ENCODE measurements at places on chromosomes 1 and 21. TPM values are rescaled to one million over a fixed set of nuclear protein-coding genes. Genes with fewer than 3 reads are reported as not detected.

GRCh38 chr1:95254959-95255358, 20.9 kb downstream of the RWDD3 start:
- no peak overlapping the region for H3K27ac ChIP-seq
- H3K27me3 ChIP-seq: no peaks in the 10 kb centered on the region
- H3K4me1 ChIP-seq: no peaks in the 10 kb centered on the region
- no peak for DNase-seq

DNA sequence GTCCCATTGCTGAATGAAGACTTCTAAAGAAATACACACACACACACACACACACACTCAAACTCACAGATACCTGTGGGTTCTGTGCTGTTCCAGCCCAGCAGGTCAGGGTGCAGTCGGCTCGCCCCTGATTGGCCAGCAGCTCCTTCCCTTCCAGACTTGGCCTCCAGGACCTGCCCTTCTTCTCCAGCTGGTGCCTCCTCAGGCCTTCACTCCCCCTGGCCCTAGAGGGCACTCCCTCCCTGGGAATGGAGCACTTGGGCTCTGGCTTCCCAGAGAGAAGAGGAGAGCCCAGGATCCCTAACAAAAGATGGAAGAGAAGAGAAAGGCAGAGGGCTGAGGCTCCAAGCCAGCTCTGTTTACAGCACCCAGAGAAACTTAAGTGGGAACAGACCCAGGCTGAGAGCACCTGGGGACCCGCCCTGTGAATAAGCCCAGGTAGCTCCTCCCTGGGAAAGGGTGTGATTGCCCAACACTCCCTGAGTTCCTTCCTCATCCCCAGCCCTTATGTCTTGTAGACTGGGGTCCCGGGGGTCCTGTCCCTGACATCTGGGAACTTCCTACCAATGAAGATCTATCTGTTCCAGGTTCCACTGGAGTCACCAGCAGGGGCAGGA, at the start of gene PGLYRP3:
Gene PGLYRP3 (minus strand): TSS at position 383 of the 617 bp plus-strand sequence. CDS start 2,287 bp downstream, outside the sequence.
- H3K36me3 ChIP-seq: no peaks in the 10 kb centered on the region
- no peak within 1 kb of the TSS for H3K4me3 ChIP-seq
- no peaks in the 10 kb centered on the region for H3K4me1 ChIP-seq
- no peaks in the 10 kb centered on the region for H3K27me3 ChIP-seq
- H3K27ac ChIP-seq: no peak within 1 kb of the TSS

GRCh38 chr1:219782311-219782710, 146.0 kb downstream of the SLC30A10 start:
- H3K4me1 ChIP-seq: no peaks in the 10 kb centered on the region
- no peak overlapping the region for H3K27ac ChIP-seq
- H3K4me3 ChIP-seq: no peak overlapping the region
- H3K27me3 ChIP-seq: no peaks in the 10 kb centered on the region

DNA sequence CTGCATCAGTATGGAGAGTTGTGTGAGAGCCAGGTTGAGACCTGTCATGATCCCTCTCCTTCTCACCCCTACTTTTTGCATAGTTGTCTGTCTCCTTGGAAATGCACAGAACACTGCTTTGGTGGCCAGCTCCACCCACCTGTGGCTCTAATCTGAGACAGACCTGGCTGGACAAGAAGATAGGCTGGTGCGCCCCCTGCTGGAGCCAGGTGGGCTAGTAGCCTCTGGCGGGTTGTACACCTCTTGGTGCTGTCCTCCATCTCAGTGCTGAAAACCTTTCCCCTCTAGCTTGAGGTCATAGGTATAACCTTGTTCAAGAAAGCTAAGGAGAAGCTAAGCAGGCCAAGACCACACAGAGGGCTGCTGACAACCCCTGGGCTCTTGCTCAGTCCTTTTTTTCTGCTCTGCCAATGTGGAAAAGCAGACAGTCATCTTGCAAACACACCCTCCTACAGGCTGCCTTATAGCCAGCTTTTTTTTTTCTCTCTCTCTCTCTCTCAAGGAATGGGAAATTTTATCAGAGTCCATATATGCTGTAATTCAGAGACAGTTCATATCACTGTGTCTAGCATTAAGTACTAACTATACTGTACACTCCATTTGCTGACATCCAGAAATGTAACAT, 58.8 kb upstream of the SPATA6 start:
- no peak overlapping the region for H3K4me3 ChIP-seq
- no peak for DNase-seq
- H3K36me3 ChIP-seq: no peaks in the 10 kb centered on the region
- no peaks in the 10 kb centered on the region for H3K4me1 ChIP-seq

GRCh38 chr1:121458291-121459048, 273.7 kb downstream of the SRGAP2C start:
- H3K4me3 ChIP-seq: no peak overlapping the region
- H3K4me1 ChIP-seq: no peaks in the 10 kb centered on the region
- no peak for DNase-seq
- no peaks in the 10 kb centered on the region for H3K27me3 ChIP-seq
- no peaks in the 10 kb centered on the region for H3K36me3 ChIP-seq
- no peak overlapping the region for H3K27ac ChIP-seq

DNA sequence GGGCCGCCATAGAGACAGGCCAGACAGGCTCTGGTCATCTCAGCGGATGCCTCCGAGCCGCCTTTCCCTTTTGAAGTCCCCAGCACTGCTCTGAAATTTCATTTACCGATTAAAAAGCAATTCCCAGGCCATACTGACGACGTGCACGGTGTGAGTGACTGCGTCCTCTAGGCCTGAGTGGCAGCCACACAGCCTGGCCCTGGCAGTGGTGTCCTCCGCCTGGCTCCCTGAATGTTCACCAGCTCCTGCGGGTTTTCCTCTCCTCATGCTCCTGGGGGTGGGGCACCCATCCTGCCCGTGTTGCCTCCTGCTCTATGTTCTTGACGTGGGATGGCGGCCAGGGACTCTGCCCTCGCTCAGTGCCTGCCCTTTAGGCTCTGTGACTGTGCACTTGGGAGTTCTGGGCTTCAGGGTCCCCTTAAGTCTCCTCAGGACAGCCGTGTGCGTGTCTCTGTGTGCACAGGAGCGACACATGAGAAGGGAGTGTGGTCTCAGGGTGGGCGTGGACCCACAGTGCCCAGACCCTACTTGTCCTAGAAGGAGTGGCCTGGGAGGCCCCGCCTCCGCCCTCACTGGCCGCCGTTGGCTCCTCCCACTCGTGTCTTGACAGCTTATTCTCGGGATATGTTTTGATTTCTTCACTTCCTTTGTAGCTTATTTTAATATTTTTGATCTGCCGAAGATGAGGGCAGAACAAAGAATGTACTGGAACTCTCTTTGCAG, 3.6 kb downstream of the SKI start:
- H3K27me3 ChIP-seq: no peaks in the 10 kb centered on the region
- H3K4me1 ChIP-seq: peaks cover 29% of the 10 kb centered on the region
- peak overlapping the region; percentile 80 for H3K4me3 ChIP-seq
- peak overlapping the region; percentile 88 for H3K27ac ChIP-seq
- no peak for DNase-seq

GRCh38 chr1:30407865-30408580, 315.4 kb downstream of the MATN1 start:
- no peaks in the 10 kb centered on the region for H3K27me3 ChIP-seq
- no peak overlapping the region for H3K4me3 ChIP-seq
- H3K4me1 ChIP-seq: no peaks in the 10 kb centered on the region
- H3K27ac ChIP-seq: no peak overlapping the region
- peak; percentile 33 for DNase-seq
- H3K36me3 ChIP-seq: no peaks in the 10 kb centered on the region

DNA sequence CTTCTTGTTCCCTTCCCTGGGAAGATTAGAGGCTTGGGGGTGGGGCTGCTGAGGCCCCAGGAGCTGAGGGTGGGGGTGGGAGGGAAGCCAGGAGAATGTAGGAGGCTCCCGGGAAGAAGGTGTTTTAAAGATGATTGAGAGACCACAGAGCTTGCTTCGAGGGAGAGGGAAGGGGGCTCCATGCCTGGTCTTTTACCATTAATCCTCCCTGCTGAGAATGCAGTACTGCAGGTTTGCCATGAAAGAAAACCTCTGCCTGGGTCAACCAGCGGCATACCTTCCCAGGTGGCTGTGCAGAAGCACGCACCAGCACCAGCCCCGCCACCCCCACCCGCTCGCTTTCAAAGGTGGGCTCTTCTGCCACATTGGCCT, 15.4 kb downstream of the ABCA4 start:
- H3K4me1 ChIP-seq: peaks cover 10% of the 10 kb centered on the region
- no peaks in the 10 kb centered on the region for H3K27me3 ChIP-seq
- no peaks in the 10 kb centered on the region for H3K36me3 ChIP-seq
- DNase-seq: no peak

DNA sequence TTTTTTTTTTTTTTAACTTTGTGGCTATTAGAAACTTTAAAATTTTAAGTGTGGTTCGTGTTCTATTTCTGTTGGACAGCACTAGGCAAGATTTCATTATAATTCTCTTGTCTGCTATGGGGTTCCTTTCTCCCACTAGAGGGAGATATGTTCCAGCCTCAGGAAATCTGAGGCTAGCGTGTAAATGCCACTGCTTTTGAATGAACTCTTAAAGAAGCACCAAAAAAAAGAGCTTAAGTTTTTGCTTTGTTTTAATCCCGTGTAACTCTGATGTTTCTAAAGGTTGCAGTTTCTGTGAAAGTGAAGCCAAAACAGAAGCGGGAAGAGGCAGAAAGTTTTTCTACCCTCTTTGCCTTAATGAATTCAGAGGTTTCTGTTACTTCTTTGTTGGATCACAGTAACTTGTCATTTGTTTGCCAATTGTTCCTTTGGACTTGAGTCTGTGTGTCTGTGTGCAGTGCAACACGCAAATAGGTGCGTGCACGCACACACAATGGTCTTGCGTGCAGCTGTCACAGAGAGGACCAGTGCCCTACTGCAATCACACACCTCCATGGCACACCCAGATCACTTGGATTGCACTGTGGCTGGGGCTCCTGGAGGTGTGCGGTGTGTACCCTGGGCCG, 32.3 kb downstream of the HHAT start:
- H3K27me3 ChIP-seq: no peaks in the 10 kb centered on the region
- no peak for DNase-seq
- H3K4me3 ChIP-seq: no peak overlapping the region

- no peaks in the 10 kb centered on the region for H3K36me3 ChIP-seq
- DNase-seq: no peak
- no peak overlapping the region for H3K4me3 ChIP-seq
- H3K27ac ChIP-seq: peak overlapping the region; percentile 77
- no peaks in the 10 kb centered on the region for H3K27me3 ChIP-seq
These were observed 3.7 kb upstream of the SLC1A7 start for GRCh38 chr1:53145942-53146708.

DNA sequence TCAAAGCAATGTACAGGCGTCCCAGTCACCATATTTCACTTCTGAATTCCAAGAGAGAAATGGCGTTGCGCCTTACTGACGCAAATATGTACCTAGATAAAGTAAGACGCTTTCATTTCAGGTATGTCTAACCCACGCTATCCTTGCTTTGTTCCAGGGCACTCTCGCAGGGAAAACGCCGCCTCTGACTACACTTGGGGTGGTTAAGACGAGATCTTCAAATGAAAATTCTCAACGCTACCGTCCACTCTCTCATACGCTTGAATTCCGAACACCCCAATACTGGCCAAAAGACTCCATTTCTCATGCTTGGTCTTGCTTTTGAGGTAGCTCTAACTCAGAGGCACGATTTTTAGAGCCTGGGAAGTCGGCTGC, 736 bp upstream of the ZMPSTE24 start:
- peaks cover 7% of the 10 kb centered on the region for H3K4me1 ChIP-seq
- H3K27me3 ChIP-seq: no peaks in the 10 kb centered on the region
- no peaks in the 10 kb centered on the region for H3K36me3 ChIP-seq
- peak overlapping the region; percentile 83 for H3K4me3 ChIP-seq

DNA sequence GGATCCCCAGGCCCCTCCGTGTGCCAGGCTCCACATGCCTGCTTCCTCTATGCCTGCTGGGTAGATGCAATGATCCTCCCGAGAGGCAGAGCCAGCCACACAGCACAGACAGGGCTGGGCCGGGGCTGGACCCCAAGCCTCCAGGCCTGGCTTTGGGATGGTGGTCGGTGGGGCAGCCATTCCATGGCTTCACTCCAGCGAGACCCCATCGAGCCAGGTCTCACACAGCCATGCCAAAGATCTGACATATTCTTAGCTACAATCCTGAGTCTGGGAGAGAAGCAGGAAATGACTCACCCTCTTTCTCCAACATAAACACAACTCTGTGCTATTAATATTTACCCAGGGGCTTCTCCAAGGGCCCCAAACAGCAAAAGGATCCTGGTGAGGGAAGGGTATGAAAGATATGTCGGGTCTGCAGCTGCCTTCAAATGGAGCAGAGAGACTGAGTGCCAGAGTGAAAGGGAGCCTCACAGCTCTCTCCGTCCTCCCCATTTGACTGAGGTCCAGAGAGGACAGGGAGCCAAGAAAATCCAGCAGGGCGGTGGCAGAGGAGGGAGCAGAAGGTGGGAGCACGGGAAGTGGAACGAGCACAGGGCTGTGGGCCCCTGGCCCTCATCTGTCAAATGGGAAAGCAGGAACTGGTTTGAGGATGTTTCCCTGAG, 639.5 kb downstream of the MATN1 start:
- no peaks in the 10 kb centered on the region for H3K36me3 ChIP-seq
- peak overlapping the region; percentile 60 for H3K27ac ChIP-seq
- H3K4me1 ChIP-seq: peaks cover 4% of the 10 kb centered on the region
- DNase-seq: no peak
- H3K4me3 ChIP-seq: no peak overlapping the region
- H3K27me3 ChIP-seq: peaks cover 4% of the 10 kb centered on the region

DNA sequence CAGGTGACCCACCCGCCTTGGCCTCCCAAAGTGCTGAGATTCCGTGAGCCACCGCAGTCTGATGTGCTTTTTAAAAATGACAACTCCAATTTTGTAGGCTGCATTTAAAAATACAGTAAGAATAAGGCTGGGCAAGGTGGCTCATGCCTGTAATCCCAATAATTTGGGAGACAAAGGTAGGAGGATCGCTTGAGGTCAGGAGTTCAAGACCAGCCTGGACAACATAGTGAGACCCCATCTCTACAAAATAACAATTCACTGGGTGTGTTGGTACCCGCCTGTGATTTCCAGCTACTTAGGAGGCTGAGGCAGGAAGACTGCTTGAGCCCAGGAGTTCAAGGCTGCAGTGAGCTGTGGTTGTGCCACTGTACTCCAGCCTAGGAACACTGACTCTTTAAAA, 23.4 kb downstream of the SLC19A2 start:
- DNase-seq: no peak
- no peak overlapping the region for H3K27ac ChIP-seq
- H3K36me3 ChIP-seq: peaks cover 3% of the 10 kb centered on the region
- H3K4me3 ChIP-seq: no peak overlapping the region
- no peaks in the 10 kb centered on the region for H3K27me3 ChIP-seq

GRCh38 chr1:102174259-102174863, 177.6 kb upstream of the OLFM3 start:
- no peak overlapping the region for H3K27ac ChIP-seq
- no peaks in the 10 kb centered on the region for H3K27me3 ChIP-seq
- no peak overlapping the region for H3K4me3 ChIP-seq
- DNase-seq: no peak
- H3K36me3 ChIP-seq: no peaks in the 10 kb centered on the region
- no peaks in the 10 kb centered on the region for H3K4me1 ChIP-seq

TP53BP2 gene
- total RNA-seq: 38.0 TPM

KCNT2 gene
- 3.7 TPM for total RNA-seq

CD58 gene
- total RNA-seq: 22.0 TPM

SNAP47 gene
- 28.3 TPM for total RNA-seq

ZNF593OS gene
- total RNA-seq: not detected

TAS1R1 gene
- total RNA-seq: not detected

TMPRSS15 gene
- total RNA-seq: not detected
